Hepatocyte (in vitro differentiated cells): ENCODE measurements at places on chromosomes 4 and X. TPM values are rescaled to one million over a fixed set of nuclear protein-coding genes. Genes with fewer than 3 reads are reported as not detected.

- DNase-seq: no peak
- H3K27me3 ChIP-seq: no peaks in the 10 kb centered on the region
- no peak overlapping the region for H3K27ac ChIP-seq
- no peaks in the 10 kb centered on the region for H3K36me3 ChIP-seq
- H3K4me3 ChIP-seq: no peak overlapping the region
Measured at GRCh38 chrX:48960291-48960690, 2.9 kb upstream of the OTUD5 start.

The JCHAIN gene
- 0.44 TPM in 1 of 2 replicates, not detected in the other for total RNA-seq

DNA sequence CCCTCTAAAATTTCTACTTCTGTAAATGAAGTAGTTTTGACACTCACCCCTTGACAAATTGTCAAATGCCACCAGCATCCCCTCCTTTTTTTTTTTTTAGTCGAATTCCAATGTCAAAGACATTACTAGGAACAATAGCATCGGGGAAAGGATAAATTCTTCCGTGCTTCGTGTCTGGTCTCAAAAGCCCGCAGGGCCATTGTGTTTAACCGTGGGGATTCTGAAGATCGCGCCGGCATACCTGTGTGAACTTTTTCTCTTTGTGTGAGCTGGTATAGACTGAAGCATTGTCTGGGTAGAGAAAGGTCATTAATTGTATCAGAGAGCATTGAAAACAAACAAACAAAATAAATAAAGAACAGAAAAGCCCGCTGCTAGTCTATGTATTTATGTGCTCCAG, 313.9 kb downstream of the ASMT start:
- H3K4me1 ChIP-seq: no peaks in the 10 kb centered on the region
- no peak for DNase-seq
- H3K27me3 ChIP-seq: no peaks in the 10 kb centered on the region
- H3K36me3 ChIP-seq: no peaks in the 10 kb centered on the region

GRCh38 chr4:96566755-96567154, 726.9 kb downstream of the PDHA2 start:
- no peaks in the 10 kb centered on the region for H3K36me3 ChIP-seq
- no peaks in the 10 kb centered on the region for H3K4me1 ChIP-seq
- no peaks in the 10 kb centered on the region for H3K27me3 ChIP-seq
- DNase-seq: no peak

GRCh38 chrX:154308108-154308946, 12.7 kb downstream of the TKTL1 start:
- H3K4me3 ChIP-seq: no peak overlapping the region
- no peaks in the 10 kb centered on the region for H3K36me3 ChIP-seq
- DNase-seq: peak; percentile 39
- no peak overlapping the region for H3K27ac ChIP-seq
- H3K27me3 ChIP-seq: no peaks in the 10 kb centered on the region
